ENCODE measurements at places on chromosomes 6 and 20.
A peak's percentile ranks its signal among the peaks of the same experiment; 100 is the strongest.

- DNase-seq = no peak
These were observed 13.7 kb downstream of the LAMA5 start for GRCh38 chr20:62353289-62354030.

DNA sequence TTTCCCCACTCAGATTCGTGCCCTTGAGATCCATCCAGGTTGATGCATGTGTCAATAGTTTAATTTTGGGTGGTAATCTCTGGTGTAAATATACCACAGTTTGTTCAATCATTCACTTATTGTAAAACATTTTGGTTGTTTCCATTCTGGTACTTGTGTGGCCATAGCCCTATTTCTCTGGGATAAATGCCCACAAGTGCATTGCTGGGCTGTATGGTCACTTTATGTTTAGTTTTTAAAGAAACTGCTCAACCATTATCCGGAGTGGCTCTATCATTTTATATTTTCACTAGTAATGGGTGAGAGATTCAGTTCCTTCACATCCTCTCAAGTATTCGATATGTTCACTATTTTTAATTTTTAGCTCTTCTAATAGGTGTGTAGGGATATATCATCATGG lies 60.7 kb upstream of the RNF24 start:
- no peak for DNase-seq

DNA sequence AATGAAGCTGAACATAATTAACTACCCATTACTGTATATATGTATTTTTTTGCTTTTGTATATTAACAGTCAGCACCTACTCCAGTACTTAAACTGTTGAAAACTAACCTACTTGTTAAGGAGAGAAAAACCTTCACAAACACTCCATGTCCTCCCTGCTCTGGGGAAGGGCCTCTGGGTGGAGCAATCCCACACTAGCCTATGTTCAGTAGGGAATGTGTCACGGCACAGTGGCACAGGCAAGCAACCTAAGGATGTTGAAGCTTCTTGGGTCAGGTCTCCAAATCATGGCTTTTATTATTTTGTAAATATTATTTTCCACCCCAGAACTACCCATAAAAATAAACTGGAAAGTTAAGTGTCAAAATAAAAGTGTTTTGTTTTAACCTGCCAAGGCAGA lies 5.3 kb downstream of the MAN1A1 start:
- no peak for DNase-seq

DNA sequence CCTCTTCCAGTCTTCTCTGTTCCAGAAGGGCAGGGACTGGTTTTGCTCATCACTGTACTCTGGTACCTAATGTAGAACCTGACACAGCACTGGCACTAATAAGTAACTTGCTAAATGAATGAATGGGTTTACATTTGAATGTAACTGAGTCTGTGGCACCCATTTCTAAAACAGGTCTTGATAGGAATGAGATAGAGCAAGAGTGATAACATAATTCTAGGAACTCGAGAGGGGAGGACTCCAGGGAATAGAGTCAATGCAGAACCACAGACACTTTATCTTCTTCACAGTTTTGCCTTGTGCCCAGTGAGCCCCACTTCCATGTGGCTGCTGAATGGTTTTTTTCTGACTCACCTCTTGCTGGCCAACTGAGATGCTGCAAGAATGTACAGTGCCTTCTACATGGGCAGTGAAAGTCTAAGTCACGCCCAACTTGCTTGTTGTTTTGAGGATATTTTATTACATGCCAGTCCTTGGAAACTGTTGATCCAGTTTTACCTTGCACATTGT lies 61.1 kb downstream of the TBC1D7 start:
- DNase-seq = no peak

- no peak for DNase-seq
These were observed 475.9 kb upstream of the MARCKS start for GRCh38 chr6:113381232-113381631.

DNA sequence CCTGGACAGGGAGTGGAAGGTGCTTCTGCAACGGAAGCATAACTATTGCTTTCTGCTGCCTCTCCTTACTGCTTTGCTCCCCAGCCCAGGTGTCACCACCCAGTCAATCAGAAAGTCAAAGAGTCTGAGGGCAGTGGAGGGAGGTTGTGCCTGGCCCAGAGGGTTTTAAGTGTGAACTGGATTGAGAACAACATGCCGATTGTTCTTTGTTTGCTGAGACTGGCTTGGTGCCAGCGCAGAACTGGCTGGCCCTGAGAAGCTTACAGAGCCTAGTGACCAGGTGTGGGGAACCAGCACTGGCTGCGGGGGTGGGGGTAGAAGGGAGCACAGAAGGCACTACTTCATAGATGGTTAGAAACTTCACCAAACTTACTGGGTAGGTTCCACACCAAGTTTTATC lies 31.1 kb upstream of the ENPP4 start:
- DNase-seq = no peak

- DNase-seq = peak; percentile 7
These were observed 654.5 kb upstream of the PTCHD4 start for GRCh38 chr6:48765352-48765961.

- DNase-seq = no peak
These were observed 44.0 kb downstream of the VSTM2L start for GRCh38 chr20:37946946-37947345.

GRCh38 chr6:133837801-133838349 lies 51.0 kb upstream of the TCF21 start:
- peak; percentile 58 for DNase-seq

- no peak for DNase-seq
These were observed 41.9 kb downstream of the KCTD20 start for GRCh38 chr6:36484736-36485135.

DNA sequence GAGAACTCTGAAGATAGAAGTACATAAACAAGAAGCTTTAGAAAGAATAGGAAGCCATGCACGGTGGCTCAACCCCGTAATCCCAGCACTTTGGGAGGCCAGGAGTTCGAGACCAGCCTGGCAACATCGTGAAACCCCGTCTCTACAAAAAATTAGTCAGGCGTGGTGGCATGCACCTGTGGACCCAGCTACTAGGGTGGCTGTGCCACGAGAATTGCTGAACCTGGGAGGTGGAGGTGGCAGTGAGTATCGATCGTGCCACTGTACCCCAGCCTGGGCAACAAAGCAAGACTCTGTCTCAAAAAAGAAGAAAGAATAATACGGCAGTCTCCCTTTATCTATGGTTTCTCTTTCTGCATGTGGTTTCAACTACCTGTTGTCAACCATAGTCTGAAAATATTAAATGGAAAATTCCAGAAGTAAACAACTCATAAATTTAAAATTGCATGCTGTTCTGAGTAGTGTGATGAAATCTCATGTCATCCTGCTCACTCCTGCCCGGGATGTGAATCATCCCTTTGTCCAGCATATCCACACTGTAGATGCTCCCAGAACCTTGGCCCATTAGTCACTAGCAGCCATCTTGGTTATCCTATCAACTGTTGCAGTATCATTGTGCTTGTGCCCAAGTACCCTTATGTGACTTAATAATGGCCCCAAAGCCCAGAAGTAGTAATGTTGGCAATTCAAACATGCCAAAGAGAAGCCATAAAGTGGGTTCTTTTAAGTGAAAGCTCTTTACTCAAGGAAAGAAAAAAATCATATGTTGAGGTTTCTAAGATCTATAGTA lies 22.1 kb downstream of the DEK start:
- no peak for DNase-seq

- DNase-seq = no peak
These were observed 411.1 kb downstream of the HDGFL1 start for GRCh38 chr6:22980446-22980845.

GRCh38 chr20:10699941-10700340 lies 26.1 kb upstream of the JAG1 start:
- no peak for DNase-seq

- no peak for DNase-seq
These were observed 37.5 kb downstream of the LAMA4 start for GRCh38 chr6:112216662-112217551.

DNA sequence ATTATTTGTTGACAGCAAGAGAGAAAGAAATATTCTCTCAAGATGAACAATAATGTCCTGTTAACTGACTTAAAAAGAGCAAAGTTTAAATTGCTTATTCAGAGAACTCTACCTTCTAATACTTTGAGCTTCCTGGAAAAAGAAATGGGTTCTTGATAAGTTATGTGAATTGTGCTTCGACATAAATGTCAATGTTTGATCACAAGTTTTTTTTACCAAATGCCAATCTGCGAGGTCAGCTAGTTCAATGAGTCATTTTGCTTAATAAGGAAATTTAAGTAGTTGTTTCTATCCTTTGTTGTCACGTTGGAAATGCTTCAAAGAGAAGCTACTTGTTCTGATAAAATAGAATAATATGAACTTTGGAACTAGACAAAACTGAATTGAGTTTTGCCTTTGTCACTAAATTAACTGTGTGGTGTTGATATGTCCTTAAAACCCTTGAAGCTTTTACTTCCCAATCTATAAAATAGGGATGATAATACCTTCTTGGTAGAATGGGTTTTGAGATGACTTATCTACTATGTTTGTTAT lies 642.1 kb upstream of the FLRT3 start:
- no peak for DNase-seq

GRCh38 chr6:11006061-11006460 lies 38.0 kb downstream of the ELOVL2 start:
- DNase-seq = no peak

- DNase-seq = no peak
These were observed 434.5 kb downstream of the HDGFL1 start for GRCh38 chr6:23003671-23004467.

DNA sequence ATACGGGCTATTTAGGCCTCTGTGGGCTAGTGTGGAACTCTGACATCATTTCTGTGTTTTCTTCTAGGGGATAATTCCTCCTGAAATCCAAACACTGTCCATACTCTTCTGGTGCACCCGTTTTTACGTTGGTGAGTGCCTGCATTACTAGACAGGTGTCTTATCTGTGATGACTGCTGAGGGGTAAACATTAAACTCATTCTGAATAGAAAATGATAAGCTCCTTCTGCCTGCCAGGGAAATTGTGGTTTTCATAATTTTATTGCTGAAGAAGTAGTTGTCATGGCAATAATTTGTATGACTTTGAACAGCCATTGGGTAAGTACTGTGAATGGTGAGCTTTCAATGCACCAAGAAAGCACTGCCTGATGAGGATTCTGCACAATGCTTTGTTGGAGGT lies 705.6 kb downstream of the UTRN start:
- DNase-seq = no peak

- no peak for DNase-seq
These were observed 232.8 kb upstream of the QKI start for GRCh38 chr6:163181666-163182180.

DNA sequence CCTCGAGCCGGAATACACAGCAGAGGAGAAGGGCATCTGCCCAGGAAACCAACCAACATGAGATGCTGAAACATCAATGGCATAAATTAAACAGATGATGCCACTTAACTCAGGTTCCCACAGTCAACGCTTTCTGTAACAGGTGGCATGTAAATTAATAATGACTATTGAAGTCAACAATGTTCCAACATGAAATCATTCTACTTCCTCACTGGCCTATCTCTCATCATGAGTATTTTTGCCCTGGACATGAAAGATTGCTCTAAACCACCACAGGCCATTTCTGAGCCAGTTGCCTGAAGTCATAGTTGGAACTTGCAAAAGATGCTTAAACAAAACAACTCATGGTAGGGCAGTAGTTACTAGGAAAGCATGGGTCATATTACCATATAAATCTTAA lies 397.9 kb upstream of the JARID2 start:
- DNase-seq = no peak

DNA sequence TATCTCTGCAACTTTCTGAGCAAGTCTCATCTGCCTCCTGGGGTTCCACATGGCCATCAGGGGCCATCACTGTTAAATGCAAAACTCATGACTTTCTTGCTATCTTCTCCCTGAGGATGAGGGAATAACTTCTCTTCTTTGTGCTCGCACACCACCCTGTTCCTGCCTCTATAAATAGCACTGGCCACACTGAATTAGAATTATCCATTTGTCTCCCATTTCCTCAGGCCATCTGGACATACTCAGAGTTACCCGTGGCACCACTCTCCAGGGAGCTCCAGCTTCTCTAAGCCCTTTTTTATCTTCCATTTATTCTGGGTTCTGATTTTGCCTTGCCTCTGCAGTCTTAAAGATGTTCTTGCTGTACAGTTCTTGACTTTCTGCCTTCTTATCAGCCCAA lies 72.8 kb upstream of the ECI2 start:
- DNase-seq = no peak

DNA sequence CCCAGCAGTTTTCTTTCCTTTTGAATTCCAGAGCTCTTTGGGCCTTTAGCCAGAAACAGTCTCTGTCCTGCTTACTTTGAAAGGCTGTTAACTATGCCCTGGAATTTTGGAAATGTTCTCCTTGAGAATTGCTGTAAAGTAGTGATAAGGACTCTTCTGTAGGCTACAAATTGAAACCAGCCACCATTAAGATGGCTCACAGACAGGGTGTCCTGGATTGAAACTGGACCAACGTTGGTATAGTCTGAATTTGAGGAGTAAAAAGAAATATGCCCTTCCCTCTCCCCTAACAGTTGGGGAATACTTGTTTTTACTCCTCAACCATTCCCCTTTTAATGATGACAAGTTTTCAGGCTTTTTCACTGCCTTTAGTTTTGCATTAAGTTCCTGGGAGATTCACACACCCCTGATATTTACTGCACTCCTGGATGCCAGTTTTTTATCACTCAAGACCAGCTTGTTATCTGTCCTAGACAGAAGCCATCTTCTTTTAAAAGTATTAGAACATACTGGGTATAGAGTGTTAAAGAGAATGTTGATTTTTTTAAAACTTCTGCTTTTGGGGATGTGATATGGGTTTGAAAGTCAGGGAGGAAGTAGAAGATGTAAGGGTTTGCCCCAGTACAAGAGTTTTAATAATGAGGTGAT lies 21.9 kb downstream of the TOP1 start:
- no peak for DNase-seq

GRCh38 chr6:5425267-5425666 lies 164.0 kb downstream of the FARS2 start:
- DNase-seq = no peak

DNA sequence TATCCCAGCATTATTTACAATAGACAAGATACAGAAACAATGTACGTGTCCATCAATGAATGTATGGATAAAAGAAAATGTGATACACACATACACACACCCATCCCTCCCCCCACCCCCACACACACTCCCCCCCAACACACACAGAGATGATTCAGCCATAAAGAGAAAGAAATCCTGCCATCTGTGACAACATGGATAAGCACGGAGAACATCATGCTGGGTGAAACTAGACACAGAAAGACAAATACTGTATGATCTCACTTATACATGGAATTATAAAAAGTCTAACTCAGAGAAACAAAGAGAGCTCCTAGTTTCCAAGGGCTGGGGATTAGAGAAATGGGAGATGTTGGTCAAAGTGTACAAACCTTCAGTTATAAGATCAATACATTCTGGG lies 104.8 kb upstream of the LY86 start:
- no peak for DNase-seq

- no peak for DNase-seq
These were observed 93.3 kb downstream of the ADGRB3 start for GRCh38 chr6:68728159-68728979.

DNA sequence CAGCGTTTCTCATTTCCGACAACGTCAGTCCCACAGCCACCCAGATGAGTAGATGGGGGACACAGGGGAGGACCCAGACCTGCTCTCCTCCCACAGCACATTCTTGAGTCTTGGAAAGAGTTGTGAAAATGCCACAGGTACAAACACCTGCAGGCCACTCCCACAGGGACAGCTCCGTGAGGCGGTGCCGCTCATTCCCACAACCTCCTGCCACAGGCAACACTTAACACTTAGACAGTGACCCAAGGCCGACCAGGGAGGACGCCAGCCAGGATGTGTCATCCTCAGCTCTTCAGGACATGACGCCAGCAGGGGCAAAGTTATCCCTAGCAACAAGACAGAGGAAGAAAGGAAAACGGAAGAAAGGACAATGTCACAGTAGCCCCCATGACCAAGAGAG lies 22.9 kb upstream of the HLA-B start:
- no peak for DNase-seq
